ENCODE measurements at places on chromosomes 7 and 10. TPM values are rescaled to one million over a fixed set of nuclear protein-coding genes. Genes with fewer than 3 reads are reported as not detected.

AEBP1 gene
- 133 TPM for total RNA-seq

AVL9 gene
- 25.4 TPM for total RNA-seq

MAP3K8 gene
- 20.0 TPM for total RNA-seq

PEX1 gene
- 19.3 TPM for total RNA-seq

MYO1G gene
- under 0.01 TPM for total RNA-seq

WNT8B gene
- not detected for total RNA-seq

DIP2C gene
- 12.6 TPM for total RNA-seq

TLX1 gene
- not detected for total RNA-seq

LBX1 gene
- total RNA-seq, result under 0.01 TPM

DNAJC12 gene
- total RNA-seq, result 1.8 TPM

WIPF3 gene
- total RNA-seq, result 0.33 TPM

STYXL1 gene
- total RNA-seq, result 49.0 TPM

ZNF655 gene
- total RNA-seq, result 70.1 TPM

CADPS2 gene
- 40.8 TPM for total RNA-seq

C10orf53 gene
- not detected for total RNA-seq

HEPACAM2 gene
- total RNA-seq, result under 0.01 TPM

PNLIPRP2 gene
- not detected for total RNA-seq

KIF5B gene
- 122 TPM for total RNA-seq
